NCI-H1694 treated with DMSO at 0.1 percent for 48 hours (cell line): ENCODE measurements at places on chromosomes 1 and 21.

DNA sequence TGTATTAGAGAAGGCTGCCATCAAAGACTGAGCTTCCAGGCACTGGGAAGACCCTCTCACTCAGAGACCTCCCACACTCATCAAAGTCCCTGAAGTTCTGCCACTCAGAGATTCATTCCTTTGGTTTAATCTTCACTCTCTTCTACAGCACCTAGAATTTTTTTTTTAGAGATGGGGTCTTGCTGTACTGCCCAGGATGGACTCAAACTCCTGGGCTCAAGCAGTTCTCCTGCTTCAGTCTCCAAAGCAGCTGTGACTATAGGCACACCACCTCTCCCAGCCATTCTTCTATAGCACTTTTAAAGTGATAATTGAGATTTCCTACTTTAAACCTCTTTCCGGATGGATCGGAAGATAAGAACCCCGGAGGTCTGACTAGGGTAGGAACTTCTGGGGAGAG is 3.7 kb upstream of the HP1BP3 start:
- DNase-seq, result no peak

DNA sequence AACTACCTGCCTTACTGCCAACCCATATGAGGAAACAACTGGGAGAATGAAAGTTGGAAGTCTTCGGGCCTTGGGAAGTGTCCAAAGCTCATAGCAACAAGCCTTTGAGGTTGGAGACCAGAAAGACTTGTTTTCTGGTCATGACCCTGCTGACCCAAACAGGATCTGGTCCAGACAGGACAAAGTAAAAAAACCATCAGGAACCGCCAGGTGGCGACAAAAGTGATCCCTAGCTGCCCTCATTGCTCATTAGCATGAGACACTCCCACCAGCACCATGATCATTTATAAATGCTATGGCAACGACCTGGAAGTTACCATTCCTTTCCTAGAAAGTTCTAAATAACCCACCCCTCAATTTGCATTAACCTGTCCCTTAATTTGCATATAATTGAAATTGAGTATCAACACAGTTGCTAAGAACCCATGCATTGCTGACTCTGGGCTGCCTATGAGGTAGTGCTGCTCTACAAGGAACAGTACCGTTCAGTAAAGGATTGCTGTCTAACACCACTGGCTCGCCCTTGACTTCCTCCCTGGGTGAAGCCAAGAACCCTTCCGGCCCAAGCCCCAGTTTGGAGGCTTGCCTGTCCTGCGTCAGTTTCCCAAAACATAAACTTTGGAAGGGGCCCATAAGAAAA is 89.0 kb downstream of the URB2 start:
- no peak for DNase-seq

- no peak for DNase-seq
Observed at GRCh38 chr1:2412773-2413494, 570 bp upstream of the PEX10 start.

DNA sequence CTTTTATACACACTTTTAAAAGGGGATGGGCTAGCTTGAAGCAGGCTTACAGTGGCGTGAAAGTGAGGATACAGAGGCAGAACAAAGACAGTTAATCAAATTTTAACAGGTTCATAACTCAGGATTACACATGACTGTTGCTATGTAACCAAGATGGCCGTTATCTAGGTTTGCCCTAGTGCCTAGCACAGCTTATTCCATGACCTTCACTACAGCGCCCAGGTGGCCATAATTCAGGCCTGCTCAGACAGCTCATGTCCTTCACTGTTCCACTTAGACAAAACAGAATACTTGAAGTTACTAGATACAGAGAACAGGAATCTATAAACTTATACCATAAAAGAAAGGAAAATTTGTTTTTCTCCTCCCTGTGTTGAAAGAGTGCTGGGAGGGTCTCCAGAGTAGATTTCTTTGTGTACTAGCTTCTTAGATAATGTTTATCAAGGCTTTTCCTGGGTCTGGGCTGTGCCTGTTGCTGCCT is 6.2 kb upstream of the SPRR2F start:
- DNase-seq, result no peak

- no peak for DNase-seq
Observed at GRCh38 chr1:156524481-156524869, 23.9 kb upstream of the MEF2D start.

DNA sequence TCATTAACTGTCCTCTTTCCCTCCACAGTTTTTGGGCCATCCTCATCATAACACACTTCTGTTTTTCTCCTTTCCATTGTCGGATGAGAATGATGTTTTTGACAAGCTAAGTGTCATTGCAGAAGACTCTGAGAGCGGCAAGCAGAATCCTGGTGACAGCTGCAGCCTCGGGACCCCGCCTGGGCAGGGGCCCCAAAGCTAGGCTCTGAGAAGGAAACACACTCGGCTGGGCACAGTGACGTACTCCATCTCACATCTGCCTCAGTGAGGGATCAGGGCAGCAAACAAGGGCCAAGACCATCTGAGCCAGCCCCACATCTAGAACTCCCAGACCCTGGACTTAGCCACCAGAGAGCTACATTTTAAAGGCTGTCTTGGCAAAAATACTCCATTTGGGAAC is 28.6 kb upstream of the IFNAR1 start:
- DNase-seq, result no peak

DNA sequence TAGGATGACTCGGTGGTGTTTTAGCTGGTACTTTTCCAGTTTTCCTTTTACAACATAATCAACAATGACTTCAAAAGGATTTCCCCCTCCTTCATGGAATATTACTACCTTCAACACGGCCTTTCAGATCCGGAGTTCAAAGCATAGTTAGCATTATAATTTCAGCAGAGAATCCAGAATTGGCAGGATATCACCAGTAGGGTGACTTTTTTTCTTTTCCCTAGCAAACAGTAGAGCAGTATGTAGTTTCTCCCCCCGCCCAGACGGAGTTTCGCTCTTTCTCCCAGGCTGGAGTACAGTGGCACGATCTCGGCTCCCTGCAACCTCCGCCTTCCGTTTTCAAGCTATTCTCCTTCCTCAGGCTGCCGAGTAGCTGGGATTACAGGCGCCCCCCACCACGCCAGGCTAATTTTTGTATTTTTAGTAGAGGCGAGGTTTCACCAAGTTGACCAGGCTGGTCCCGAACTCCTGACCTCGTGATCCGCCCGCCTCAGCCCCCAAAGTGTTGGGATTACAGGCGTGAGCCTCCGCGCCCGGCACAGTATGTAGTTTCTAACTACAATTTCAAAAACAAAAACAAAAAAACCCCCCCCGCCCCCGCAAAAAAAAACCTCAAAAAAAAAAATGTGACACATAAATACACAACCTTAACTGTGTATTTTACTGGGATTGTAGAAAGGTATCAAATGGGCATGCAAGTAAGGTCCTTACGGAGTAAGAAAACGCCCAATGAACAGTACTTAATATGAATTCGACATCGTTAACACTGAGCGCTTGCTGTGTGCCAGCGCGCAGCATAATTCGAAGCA is 1.5 kb upstream of the COX20 start:
- peak; percentile 84 for DNase-seq

GRCh38 chr1:30616759-30617158 is 106.6 kb downstream of the MATN1 start:
- DNase-seq, result no peak

DNA sequence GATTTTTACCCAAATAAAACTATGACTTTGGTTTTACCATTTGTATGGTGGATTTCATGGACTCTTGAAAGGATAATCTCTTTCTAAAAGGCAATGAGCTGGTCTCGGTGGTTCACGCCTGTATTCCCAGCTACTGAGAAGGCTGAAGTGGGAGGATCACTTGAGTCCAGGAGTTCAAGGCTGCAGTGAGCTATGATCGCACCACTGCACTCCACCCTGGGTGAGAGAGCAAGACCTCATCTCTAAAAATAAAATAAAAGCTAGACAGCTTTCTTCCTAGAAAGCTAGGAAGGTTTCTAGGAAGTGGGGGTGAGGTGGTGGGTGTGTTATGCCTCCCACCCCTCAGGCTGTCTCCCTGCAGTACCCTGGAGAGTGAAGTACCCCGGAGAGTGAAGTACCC is 54.0 kb upstream of the L1TD1 start:
- DNase-seq, result no peak
